ENCODE measurements at places on chromosomes 7 and 10. TPM values are rescaled to one million over a fixed set of nuclear protein-coding genes. Genes with fewer than 3 reads are reported as not detected.

Gene STAG3
- total RNA-seq: not detected

GRCh38 chr10:63683686-63684085, 162.5 kb downstream of the REEP3 start:
- DNase-seq: no peak

Gene PLAU
- total RNA-seq: 4.6 TPM

Gene CACNB2
- total RNA-seq: 20.6 TPM

DNA sequence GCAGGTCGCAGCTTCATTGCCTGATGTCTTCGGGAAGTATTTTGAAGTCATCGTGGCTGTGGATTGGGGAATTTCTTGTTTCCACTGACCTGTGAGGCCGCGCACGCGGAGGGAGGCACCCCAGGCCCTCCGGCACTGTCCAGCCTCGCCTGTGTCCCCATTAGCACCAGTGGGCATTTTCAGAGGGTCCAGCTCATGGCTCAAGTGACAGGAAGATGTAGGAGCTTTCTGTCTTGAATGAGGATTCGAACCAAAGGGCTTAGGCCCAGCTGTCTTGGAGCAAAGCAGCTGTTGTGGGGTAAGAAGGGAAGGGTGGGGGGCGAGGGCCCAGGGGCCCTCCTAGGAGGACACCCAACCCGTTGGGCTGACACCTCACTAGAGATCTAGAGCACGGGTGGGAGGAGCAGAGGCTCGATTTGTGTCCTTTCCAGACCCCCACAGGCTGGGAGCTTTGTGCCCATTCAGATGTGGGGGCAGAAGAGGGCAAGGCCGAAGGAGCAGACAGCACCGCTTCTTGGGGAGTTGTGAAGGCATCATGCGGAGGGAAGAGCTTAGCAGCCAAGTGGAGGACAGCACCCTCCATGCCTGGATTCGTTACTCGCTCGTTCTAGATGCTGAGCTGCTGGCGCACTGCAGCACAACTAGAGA, 914 bp downstream of the ZNF37A start:
- DNase-seq: no peak

Gene CYP3A5
- total RNA-seq: 1.2 TPM

Gene TMEM270
- not detected for total RNA-seq

Gene DNTT
- total RNA-seq: not detected

- DNase-seq: no peak
These were observed 56.6 kb upstream of the BET1 start for GRCh38 chr7:94060752-94061151.

GRCh38 chr10:93006435-93007039, 54.1 kb upstream of the CYP26C1 start:
- DNase-seq: no peak

GRCh38 chr10:36451391-36451970, 673.9 kb upstream of the ANKRD30A start:
- no peak for DNase-seq

Gene SEMA3C
- total RNA-seq: 61.6 TPM

- DNase-seq: no peak
These were observed 166.2 kb upstream of the ASAH2 start for GRCh38 chr10:50417486-50417885.

DNA sequence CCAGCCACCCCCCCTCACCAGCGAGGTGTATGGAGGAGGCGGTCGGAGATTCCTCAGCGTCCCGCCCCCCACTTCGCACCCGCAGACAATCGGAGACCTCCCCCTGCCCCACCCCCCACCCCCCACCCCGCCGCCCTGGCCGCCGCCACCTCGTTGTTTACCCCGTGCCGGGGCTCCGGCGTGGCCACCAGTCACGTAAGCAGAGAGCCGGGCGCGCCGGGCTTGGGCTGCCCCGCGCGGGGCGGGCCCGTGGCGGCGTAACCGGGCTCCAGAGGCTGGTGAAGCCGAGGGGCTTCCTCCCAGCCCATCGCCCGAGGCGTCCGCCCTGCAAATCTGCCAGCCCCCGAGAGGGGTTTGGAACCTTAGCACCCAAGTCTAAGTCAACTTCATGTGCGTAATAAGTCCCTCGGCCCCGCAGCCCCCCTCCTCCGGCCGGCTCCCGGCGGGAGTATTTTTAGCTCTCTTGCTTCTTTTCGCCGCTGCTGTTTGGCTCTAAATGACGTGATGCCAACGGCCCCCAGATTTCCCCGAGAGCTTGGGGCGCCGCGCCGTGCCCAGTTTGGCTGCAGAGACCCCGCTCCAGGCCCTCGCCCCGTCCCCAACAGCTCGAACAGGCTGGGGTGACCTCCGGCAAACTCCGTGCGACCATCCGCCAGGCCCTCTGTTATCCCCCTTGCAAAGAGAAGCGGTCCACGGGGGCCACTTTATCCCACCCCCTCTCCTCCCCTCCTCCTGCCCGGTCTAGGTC, 2.7 kb downstream of the MXI1 start:
- DNase-seq: no peak

DNA sequence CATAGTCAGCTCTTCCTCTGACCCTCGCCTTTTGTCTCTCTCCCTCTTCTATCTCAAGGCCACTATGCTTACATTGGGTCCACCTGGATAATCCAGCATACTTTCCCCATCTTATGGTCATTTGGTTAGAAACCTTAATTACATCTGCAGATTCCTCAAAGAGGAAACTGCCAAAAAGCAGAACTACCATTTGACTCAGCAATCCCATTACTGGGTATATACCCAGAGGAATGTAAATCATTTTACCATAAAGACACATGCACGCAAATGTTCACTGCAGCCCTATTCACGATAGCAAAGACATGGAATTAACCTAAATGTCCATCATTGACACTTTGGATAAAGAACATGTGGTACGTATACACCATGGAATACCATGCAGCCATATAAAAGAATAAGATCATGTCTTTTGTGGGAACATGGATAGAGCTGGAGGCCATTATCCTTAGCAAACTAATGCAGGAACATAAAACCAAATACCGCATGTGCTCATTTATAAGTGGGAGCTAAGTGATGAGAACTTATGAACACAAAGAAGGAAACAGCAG, 114.8 kb upstream of the NPY start:
- no peak for DNase-seq

Gene UNC5B
- 10.9 TPM for total RNA-seq
